ENCODE measurements at places on chromosomes 5 and 9.

DNA sequence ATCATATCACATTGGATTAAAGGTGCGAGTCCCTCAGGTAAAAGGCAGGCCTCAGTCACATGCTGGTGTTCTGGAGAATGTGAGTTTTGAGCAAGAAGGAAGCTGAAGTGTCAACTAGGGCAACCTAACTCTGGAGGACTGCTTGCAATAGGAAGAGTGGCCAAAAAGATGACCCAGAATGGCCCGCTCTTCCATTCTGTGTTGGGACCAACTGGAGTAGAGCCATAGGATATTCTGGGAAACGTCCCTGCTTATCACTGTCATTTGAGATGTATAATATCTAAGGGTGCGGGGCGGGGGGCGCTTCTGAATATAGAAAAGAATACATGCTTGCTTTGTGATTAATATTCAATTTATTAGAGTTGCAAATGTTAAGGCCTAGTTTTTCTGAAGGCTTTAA lies 7.1 kb upstream of the TRIM7 start:
- DNase-seq = no peak

DNA sequence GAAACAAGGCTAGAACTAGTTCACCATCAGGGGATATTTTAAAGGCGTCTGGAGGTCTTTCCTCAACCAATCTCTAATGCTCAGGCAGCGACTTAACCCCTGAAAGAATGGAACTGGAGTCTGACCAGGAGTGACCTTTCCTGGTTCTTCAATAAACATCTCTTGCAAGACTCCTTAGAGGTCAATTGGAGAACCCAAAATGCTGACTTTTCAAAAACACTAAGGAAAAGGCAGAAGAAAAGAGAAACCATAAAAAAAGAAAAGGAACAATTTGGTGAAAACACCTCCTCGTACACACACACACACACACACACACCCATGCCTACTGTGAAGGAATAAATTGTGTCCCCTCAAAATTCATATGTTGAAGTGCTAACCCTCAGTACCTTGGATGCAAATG lies 12.3 kb downstream of the TIMD4 start:
- DNase-seq = no peak

- DNase-seq = no peak
Observed at GRCh38 chr5:18370531-18370930, 736.3 kb downstream of the TAF11L14 start.

DNA sequence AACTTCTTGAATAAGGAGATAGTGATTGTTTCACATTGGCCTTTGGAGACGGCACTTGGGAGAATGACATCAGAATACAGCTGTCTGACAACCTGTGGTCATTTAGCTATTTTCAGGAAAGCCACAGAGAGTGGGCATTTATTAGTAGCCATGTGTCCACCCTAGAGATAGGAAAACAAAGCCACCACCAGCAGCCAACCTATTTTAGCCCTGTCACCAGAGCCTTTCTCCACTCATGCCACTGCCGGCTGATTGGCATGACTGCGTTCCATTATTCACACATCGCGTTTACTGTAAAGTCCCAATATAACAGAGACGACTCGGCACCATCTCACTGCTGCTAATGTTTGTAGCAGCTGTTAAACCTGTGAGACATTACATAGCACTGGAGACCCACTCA lies 330.1 kb downstream of the NDUFS4 start:
- no peak for DNase-seq

DNA sequence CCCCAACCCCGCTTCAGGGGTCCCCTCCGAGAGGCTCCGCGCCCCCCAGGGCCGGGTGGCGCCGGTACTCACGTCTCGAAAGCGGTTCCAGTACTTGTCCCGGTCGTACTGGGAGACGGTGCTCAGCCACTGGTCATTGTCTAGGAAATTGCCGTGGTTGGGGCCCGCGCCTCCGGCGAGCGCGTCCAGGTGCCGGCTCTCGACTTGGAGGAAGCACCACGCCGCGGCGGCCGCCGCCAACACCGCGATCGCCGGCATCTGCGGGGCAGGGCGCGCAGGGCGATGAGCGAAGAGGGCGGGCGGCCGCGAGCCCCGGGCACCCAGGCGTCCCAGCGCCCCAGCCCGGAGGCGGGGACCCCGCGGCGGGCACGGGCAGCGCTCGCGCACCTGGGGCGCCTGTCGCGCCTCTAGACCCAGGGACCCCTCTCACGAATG lies 808 bp downstream of the SPOCK1 start:
- DNase-seq = no peak

GRCh38 chr5:95984287-95984938 lies 22.8 kb upstream of the ELL2 start:
- no peak for DNase-seq

- DNase-seq = no peak
Observed at GRCh38 chr5:56552612-56553268, 262.6 kb upstream of the MAP3K1 start.

GRCh38 chr5:98470747-98471146 lies 302.7 kb upstream of the RGMB start:
- no peak for DNase-seq

- DNase-seq = no peak
Observed at GRCh38 chr5:6591671-6592288, 41.1 kb downstream of the NSUN2 start.

GRCh38 chr9:112925058-112925641 lies 34.5 kb upstream of the SLC46A2 start:
- DNase-seq = no peak

DNA sequence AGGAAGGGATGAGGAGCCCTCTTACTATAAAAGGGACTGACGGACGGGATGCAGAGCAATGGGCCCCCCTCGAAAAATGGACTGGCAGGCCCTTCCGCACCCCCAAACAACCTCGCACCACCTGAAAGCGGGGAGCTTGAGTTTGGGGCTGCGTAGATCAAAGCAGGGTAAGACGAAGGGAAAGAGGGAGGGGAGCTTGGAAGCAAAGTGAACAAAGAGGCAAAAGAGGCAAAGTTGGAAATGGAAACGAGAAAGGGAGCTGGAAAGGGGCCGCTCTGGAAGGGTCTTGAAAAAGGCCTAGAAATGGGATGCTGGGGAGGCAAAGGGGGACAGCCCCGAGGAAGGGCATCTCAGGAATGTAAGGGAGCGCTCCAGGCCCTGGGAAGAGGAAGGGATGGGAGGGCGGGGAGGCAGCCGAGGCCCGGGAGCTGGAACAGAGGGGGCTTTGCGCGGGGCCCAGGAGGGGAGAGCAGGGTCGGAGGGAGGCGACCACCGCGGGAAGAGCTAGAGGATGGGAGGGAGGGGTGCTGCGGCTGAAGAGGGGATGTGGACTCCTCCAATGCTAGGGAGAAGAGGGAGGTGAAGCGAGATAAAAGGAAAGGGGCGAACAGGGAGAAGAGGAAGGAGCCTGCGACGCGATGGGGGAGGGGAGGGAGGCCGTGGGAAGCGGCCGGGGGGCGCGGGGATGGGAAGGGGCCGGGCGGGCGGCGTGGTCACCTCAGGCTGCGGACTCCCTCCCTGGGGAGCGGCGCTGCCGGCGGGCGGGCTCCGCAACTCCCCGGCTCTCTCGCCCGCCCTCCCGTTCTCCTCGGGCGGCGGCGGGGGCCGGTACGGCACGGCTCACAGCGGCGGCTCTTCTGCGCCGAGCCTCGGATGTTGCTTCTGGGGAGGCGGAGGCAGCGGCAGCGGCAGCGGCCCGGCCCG lies 577 bp downstream of the RNF145 start:
- DNase-seq = no peak

GRCh38 chr9:108468364-108468763 lies 387.4 kb downstream of the ACTL7B start:
- no peak for DNase-seq

DNA sequence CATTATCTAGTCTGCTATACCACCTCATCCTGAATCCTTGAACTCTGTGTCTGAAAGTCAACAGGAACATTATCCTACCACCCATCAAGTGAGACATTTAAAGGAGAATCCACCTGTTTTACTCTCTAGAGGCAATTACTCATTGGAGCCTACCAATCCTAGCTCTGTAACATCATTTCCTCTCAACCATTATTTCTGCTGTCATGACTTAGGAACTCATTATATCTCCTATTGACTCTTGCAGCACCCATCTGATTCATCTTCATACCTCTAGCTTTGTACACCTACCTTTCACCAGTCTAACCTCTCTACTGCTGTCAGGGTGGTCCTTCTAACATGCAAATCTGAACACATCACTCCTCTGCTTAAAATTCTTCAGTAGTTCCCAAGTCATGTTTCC lies 481.5 kb downstream of the NFIB start:
- DNase-seq = no peak

DNA sequence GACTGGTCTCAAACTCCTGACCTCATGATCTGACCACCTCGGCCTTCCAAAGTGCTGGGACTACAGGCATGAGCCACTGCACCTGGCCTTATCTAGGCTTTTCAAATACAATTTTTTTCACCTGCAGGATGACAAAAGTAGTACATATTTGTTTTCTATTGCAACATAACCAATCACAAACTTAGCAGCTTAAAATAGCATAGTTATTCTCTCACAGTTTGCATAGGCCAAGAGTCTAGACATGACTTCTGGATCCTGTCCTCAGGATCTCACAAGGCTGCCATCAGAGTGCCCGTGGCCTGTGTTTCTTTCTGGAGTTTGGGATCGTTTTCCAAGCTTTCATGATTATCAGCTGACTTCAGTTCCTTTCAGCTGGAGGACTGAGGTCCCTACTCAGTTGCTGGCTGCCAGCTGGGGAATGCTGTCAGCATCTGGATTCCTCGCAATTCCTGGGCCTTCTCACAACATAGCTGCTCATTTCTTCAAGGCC lies 348.9 kb downstream of the ARHGEF28 start:
- DNase-seq = no peak

DNA sequence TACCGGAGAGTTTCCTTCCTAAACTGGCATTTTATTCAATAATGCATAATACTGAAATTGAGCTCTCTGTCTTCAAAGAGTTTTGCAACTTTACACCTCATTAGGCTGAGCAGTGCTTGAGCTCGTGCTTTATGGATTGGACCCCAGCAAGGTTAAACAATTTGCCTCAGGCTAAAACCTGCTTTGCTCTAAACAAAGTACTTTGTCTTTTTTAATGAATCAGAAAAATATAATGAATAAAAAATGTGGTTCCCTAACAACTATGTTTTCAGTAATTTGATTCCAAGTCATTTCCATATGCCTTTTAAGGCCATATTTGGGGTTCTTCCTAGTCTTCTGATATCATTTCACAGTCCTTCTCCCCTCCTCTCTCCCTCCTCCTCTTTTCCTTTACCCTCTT lies 20.0 kb downstream of the ZNF366 start:
- no peak for DNase-seq

DNA sequence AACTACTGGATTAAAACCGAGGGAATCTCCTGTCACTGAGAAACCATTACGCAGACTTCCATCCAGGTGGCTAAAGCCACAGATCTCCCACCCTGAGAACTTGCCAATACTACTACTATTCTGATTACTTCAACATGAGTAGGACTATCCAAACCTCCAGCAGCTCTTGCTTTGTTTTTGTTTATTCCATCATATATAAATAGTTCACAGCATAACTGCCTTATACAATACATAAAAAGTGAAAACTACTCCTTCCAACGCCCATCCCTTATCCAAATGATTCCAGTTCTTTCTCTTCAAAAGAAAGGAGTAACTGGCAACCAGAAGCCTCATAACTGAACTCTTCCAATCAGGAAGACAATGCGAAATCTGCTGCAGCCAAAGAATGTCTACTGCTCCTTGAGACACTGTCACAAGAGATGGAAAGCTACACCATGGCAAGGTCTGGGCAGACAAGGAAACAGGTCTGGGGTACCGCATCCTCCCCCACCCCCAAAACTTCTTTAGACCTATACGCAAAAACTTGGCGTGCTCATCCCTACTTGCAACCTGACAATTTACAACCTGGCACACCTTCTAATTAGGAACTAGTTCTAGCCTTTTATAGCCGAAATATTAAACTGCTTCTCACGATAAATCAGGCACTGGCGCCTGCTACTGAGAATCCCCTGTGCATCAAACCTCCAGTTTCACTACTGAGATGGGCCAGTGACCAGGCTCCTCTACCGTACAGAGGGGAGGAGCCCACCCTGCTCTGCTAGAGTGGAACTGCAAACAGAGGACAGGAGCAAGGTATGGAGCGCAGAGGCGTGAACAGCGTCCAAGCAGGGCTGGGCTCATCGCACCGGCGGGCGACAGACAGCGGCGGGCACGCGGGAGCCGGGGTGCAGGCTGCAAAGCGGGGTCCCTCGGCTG lies 986 bp downstream of the PLPP1 start:
- peak; percentile 15 for DNase-seq

GRCh38 chr5:113059232-113060040 lies 82.8 kb downstream of the DCP2 start:
- DNase-seq = no peak

GRCh38 chr9:75889577-75889976 lies 896 bp upstream of the PCSK5 start:
- DNase-seq = no peak

GRCh38 chr5:168916266-168916665 lies 337.1 kb upstream of the PANK3 start:
- DNase-seq = no peak

DNA sequence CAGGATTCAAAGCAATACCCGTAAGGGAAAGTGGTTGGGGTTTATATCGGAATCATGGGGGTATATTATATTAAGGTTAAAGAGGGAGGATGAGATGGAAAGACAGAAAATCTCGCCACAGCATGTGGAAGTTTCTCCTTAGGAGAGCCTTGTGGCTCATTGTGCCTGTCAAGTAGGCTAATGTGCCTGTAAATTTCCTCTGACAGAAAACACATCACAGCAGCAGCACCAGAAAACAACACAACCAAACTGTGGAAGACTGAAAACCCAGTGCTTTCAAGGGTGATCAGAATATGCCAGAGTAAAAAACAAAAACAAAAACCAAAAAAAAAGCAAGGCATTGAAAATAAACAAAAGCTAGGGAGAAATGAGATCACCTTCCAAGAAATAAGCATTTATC lies 11.3 kb upstream of the MAN2A1 start:
- DNase-seq = no peak

- DNase-seq = no peak
Observed at GRCh38 chr5:80437326-80437725, 29.5 kb downstream of the ZFYVE16 start.

DNA sequence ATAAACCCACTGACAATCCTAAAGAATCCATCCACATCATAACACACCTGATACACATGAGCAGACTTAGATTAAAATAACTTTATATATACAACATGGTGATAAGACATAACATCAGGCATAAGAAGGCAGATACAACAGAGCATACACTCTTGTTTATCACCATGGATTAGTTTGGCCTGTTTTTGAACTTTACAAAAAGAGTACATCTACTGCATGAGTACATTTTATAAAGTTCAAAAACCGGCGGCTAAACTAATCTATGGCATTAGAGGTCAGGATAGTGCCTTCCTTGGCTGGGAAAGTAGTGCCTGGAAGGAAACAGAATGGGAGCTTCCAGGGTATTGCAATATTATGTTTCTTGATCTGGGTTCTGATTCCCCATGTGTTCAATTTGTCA lies 15.1 kb downstream of the RICTOR start:
- DNase-seq = no peak

GRCh38 chr5:151405334-151406160 lies 41.9 kb upstream of the SLC36A1 start:
- DNase-seq = no peak

Data from central memory CD8-positive, alpha-beta T cell (primary cell).